HCEC 1CT (cell line): ENCODE measurements at places on chromosomes 3 and 15.
A peak's percentile ranks its signal among the peaks of the same experiment; 100 is the strongest.

DNA sequence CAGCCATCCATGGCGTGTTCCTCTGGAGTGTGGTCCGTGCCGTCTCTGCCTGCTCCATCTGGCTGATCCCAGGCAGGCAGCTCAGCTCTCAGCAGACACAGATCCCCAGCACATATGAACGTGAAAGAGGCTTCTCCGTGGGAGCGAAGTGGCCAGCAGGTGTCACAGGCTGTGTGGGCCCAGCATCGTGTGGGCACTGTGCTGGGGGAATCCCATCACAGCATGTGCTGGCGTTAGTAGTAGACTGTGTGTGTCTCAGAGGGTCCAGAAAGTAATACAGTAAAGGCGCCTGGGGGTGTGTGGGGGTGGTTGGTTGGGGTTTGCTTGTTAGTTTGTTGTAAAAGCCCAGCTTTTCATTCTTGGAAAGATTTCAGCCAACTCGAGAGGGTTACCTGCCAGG is 147.6 kb downstream of the IGF1R start:
- no peak for DNase-seq

DNA sequence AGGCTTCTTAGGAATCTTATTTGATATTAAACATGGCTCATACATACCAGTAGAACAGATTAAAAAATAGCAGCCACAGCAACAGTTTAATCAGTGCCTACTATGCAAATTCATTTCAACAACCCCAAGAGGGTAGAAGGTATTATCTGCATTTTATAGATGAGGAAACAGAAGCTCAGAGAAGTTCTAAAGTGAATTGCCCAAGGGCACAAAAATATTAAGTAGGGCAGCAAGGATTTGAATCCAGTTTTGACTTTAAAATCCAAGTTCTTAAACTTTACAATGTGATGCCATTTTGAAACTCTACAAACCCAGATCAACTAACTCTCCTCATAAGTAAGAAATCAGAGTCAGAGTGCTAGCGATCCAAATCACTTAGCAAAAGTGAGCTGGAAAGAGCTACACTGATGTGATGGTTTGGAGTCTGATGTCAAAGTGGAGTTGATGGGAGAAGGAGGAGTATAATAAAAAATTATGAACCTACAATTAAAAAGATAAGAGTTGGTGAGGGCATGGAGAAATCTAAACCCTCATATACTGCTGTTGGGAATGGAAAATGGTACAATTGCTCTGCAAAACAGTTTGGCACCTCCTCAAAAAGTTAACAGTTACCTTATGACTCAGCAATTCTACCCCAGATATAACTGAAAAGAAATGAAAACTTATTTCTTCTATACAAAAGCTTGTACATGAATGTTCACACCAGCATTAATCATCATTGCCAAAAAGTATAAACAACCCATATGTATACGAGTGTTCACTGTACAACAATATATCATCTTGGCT is 51.0 kb upstream of the PLXND1 start:
- DNase-seq: peak; percentile 22

GRCh38 chr15:71133747-71134472 is 18.6 kb downstream of the THSD4 start:
- DNase-seq: no peak

DNA sequence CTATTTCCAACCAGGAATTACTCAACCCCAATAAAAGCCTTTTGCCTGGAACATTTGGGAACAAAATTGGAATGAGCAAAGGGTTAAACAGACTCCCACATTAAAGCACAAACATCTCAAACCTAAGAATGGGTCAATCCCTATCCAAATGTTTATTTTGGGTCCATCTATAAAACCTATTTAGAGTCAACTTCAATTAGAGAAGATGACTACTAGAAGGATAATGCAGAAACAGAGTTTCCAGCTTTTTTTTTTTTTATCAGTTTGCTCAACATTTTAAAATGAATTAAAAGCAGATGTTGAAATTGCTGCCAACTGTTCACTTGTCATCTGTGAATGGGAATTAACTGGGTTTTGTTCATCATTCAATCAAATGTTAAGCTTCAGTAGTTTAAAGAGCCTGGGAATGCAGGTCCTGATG is 4.1 kb upstream of the TBC1D23 start:
- DNase-seq: peak; percentile 77

DNA sequence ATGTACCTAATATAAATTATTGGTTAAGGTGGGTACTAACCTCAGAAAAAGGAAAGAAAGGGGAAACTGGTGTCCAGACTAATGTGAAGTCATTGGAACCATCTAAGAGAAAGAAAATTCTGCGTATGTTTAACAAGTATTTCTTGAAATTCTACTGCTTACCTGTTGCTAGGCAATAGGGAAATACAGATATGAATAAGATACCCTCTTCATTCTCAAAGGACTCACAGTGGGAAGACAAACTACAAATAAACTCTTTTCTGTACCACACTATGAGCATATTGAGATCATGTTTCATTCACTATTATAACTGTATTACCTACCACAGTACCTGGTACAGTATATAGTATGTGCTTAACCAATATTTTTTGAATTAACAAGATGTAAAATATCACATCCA is 140.5 kb upstream of the MLF1 start:
- DNase-seq: no peak

DNA sequence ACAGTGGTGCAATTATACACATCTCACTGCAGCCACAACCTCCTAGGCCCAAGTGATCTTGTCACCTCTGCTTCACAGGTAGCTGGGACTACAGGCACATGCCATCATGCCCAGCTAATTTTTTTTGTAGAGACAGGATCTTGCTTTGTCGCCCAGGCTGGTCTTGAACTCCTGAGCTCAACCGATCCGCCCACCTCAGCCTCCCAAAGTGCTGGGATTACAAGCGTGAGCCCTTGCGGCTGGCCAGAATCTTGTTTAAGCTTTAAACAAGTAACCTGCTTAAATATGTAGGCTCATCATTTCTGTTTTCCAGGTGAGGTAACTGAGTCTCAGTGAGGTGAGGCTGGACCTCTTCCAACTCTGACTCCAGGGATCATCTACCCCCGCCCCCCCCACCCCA is 7.7 kb upstream of the PSTPIP1 start:
- DNase-seq: no peak

- DNase-seq: no peak
These were observed 52.2 kb downstream of the KCNAB1 start for GRCh38 chr3:156172536-156172935.

DNA sequence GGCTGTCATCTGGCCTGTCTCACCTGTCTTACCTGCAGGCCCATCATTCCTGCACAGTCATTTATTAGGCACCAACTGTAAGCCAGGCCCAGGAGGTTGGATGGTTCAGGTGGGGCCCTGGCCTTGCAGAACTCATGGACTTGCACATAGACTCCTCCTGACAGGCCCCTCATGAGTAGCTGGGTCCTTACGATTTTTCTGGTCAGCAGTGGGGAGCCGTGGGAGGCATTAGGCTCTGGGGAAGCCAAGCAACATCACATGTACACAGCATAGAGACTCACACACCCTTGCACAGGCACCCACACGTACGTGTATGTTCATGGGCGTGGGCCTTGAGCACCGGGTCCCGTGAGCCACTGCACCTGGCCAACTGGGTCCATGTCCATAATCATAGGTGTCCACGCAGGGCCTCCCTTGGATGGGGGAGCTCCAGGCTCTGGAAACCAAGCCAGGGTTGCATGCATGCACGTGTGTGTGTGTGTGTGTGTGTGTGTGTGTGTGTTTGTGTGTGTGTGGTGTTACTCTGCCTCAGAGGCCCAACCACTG is 20.3 kb downstream of the CISH start:
- no peak for DNase-seq

DNA sequence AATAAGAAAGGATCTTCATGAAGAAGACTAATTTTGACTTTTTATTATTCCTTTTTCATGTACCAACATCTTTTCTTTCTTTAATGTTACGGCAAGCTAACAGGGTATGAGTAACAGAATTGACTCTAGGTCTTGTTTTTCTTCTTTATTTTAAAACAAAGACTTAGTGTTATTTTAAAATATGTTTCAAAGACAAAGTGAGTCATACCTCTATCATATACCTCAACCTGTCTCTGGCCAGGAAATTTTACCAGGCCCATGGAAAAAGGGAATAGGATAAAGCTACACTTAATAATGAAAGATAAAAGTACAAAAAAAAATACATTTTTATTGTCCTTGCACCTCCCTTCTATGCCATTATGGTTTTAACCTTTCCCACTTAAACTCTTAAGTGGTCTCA is 57.4 kb downstream of the ZNF148 start:
- DNase-seq: no peak

GRCh38 chr3:150588027-150588830 is 14.9 kb upstream of the SELENOT start:
- DNase-seq: no peak

DNA sequence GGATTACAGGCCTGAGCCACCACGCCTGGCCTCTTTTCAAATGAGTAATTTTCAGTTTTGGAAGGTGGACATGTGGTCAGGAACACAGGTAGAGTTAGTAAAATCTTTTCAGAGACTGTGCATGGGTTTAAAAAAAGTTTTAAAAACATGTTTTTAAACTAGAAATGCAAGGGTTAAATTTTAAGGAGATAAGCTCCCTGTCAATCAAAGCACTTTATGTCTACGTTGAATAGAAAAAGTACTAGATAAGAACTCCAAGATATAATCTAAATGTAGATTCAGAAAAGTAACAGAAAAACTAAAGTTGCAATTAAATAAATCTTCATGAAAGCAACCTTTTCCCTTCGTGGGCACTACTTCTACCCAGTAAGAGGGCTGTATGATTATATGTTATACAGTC is 131.7 kb downstream of the CLASP2 start:
- no peak for DNase-seq
